ENCODE measurements at places on chromosomes 4 and X.

DNA sequence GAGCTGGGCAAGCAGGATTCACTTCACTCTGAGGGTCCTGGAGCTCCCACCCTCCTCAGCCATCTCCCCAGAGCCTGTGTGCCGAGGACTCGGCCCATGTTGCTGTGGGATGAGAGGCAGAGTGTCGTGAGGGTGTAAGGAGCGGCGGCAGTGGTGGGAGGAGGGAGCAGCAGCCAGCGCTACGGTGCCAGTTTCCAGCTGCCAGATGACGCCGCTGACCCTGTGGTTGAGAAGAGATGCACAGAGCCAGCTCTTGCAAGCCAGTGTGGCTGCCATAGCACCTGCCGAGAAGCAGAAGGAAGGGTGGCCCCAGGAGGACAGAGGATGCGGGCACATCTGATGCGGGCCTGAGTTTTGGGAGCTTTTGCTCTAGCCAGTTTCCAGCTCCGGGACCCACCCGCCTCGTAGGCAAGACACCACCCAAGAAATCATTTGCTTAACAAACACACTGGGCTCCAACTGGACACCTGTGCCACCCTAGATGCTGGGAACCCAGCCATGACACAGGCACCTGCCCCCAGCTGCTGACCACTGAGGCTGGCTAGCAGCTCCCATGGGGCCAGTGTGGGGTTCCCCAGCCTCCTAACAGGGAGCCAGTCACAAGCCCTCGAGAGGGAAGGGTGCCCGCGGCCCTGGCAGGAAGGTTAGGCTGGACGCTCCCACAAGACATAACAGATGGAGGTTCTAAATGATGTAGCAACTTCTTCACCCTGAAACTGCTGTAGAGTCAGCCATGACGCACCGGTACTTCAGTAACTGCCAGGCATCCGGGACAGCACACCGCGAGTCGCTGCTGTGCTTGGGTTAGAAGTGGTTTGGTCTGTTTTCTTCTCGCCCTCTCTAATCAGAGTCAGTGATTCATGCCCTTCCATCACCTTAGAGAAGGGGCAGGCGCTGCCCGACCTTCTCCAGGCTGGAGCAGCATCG lies 8.9 kb downstream of the MSANTD1 start:
- H3K27me3 ChIP-seq: no peaks in the 10 kb centered on the region
- no peaks in the 10 kb centered on the region for H3K4me1 ChIP-seq
- H3K36me3 ChIP-seq: no peaks in the 10 kb centered on the region

DNA sequence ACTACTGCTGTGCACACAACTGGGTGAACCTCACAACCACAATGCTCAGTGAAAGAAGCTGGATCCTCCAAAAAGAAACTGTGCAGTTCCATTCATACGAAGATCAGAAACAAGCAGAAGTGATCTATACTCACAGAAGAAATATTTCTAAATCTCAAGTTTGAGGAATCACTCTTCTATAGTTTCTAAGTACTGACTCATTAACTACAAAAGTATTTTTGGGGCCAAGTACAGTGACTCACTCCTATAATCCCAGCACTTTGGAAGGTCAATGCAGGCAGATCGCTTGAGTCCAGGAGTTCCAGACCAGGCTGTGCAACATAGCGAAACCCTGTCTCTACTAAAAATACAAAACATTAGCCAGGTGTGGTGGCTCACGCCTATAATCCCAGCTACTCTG lies 51.3 kb upstream of the RELL1 start:
- H3K4me1 ChIP-seq: peaks cover 11% of the 10 kb centered on the region
- no peaks in the 10 kb centered on the region for H3K27me3 ChIP-seq
- no peak overlapping the region for H3K4me3 ChIP-seq
- DNase-seq: no peak
- H3K36me3 ChIP-seq: no peaks in the 10 kb centered on the region
- no peak overlapping the region for H3K27ac ChIP-seq

GRCh38 chrX:120604361-120604782 lies 471 bp downstream of the MCTS1 start:
- H3K4me1 ChIP-seq: peaks cover 7% of the 10 kb centered on the region
- no peaks in the 10 kb centered on the region for H3K27me3 ChIP-seq
- peak; percentile 19 for DNase-seq
- peak overlapping the region; percentile 80 for H3K27ac ChIP-seq

DNA sequence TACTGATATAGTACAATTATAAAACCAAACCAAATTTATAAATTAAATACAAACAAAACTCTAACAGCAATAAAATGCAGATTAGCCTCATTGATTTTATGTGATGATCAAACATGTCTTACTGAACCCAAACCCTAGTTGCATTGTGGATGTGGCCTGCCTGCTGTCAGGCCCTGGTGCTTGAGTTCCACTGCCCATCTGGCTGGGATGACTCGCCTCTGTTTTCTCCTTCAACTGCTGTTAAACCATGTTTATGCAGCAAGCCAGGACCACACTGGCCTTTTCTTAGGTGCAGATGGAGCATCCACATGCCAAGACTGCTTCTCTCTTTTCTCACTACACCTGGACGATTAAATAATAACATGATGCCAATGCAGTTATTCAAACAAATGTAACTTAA lies 22.6 kb downstream of the NAP1L5 start:
- H3K27me3 ChIP-seq: no peaks in the 10 kb centered on the region
- no peak for DNase-seq
- H3K36me3 ChIP-seq: no peaks in the 10 kb centered on the region
- no peak overlapping the region for H3K4me3 ChIP-seq
